ENCODE measurements at places on chromosomes 3 and 15.
A peak's percentile ranks its signal among the peaks of the same experiment; 100 is the strongest.

GRCh38 chr3:56837196-56837955 lies 35.6 kb upstream of the ARHGEF3 start:
- DNase-seq = no peak

DNA sequence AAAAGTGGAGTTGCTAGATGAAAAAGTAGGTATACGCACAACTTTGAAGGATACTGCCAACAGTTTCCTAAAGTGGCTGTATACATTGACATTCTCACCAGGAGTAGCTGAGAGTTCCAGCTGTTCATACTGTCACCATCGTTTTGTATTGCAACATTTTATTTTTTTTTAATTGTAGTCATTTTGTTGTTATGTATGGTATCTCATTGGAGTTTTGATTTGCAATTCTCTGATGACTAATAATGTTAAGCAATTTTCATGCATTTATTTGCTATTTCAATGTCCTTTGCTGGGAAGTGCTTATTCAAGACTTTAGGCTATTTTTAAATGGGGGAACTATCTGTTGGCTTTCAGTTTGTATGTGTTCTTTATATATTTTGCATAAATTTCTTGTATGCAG lies 185.1 kb upstream of the TGFBR2 start:
- no peak for DNase-seq

- DNase-seq = no peak
Observed at GRCh38 chr3:14289590-14290461, 111.2 kb downstream of the LSM3 start.

DNA sequence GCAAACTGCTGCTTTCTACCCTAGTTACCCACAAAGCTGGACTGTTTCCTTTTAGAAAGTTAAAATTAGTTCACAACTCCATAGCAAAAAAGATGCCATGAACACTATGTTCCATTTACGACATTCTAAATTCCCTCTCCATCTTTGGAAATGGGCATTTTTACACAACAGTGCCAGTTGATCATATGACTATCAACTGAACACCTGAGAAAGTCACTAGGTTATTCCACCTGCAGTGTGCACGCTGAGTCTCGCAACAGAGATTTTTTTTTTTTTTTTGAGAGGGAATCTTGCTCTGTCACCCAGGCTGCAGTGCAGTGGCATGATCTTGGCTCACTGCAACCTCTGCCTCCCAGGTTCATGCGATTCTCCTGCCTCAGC lies 120.3 kb downstream of the SNRK start:
- no peak for DNase-seq

DNA sequence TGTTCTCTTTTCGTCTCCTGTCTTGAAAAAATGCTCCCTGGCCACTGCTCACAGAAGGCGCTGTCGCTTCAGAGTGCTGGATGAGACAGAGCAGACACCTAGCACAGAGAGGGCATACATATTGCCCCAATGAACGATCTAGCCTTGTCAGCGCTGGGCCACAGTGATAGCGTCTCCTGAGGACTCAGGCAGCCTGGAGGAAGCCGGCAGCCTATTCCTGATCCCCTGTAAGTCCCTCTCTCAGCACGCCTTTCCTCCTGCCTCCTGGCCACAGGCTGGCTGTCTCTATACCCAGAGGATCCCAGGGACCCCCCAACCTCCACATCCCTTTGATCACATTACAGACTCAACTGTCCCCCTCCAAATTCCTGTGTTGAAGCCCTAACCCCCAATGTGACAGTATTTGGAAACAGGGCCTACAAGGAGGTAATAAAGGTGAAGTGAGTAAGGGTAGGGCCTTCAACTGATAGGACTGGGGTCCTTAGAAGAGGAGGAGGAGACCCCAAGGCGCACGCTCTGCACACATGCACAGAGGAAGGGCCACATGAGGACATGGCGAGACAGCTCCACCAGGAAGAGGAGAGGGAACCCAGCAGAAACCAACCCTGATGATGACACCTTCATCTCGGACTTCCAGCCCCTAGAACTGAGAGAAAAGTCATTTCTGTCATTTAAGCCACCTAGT lies 7.5 kb downstream of the PLA2G4F start:
- no peak for DNase-seq

DNA sequence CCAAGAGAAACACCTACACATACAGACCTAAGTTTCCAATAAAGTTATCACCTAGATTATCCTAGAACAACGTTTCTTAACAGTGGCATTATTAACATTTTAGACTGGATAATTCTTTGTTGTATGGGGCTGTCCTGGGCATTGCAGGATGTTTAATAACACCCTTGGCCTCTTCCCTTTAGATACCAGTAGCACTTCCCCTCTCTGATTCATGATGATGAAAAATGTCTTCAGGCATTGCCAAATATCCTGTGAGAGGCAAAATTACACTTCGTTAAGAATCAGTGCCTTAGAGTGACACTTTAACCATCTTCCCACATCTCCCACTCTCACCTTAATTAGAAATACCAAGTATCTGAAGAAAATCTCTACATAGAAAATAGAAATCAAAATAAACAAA lies 352.6 kb downstream of the CGGBP1 start:
- no peak for DNase-seq

DNA sequence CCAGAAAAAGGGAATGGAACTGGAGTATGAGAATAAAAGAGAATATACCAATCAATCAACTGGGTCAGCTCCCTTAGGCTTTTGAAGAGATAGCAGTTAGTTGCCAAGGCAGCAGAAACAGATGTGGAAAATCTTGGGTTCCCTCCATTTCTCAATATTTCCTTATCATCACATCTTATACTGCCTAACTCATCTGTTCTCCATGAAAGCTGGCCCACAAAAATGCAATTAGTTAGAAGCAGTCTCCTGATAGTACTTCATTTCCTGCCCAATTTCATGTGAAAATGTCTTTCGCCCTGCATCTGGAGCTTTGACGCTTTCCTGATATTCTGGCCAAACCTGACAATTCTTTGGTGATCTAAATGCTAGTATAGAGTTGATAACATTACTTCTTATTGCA lies 30.1 kb upstream of the SPTSSB start:
- no peak for DNase-seq

DNA sequence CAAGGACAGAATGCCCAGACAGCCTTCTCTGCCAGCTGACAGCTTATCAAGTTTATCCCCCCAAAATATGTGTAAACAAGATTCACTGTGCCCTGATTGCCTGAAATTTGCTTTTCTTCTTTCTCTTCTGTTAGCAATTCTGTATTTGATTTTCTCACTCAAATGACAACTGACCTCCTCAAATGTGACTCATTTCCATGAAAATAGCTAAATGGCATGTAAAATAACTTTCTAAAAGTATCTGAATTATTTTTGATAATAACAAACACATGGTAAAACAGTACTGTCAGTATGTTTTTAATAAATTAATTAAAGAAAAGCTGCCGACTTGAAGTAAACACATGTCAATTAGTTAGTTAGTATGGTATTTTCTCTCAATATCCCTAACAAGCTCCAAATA lies 202.3 kb upstream of the STAC start:
- DNase-seq = no peak

- no peak for DNase-seq
Observed at GRCh38 chr3:7964899-7965298, 536.7 kb upstream of the LMCD1 start.

DNA sequence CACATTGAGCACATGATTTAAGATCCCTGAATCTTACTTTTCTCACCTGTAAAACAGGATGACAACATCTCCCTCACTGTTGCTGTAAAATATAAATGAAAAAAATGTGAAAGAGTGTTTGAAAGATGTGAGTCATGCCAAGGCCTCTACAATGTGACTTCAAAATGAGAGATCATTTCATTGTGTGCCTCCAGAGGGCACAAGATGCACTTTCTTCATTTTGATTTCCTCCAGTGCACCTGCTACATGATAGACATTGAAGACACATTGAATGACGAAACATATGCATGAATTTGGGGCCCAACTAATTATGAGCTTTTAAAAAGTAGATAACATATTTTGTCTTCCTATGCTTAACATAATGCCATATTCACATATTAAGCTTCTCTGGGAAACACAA lies 170.3 kb downstream of the MOBP start:
- no peak for DNase-seq

GRCh38 chr15:52254391-52254790 lies 41.2 kb downstream of the MYO5C start:
- DNase-seq = peak; percentile 19

DNA sequence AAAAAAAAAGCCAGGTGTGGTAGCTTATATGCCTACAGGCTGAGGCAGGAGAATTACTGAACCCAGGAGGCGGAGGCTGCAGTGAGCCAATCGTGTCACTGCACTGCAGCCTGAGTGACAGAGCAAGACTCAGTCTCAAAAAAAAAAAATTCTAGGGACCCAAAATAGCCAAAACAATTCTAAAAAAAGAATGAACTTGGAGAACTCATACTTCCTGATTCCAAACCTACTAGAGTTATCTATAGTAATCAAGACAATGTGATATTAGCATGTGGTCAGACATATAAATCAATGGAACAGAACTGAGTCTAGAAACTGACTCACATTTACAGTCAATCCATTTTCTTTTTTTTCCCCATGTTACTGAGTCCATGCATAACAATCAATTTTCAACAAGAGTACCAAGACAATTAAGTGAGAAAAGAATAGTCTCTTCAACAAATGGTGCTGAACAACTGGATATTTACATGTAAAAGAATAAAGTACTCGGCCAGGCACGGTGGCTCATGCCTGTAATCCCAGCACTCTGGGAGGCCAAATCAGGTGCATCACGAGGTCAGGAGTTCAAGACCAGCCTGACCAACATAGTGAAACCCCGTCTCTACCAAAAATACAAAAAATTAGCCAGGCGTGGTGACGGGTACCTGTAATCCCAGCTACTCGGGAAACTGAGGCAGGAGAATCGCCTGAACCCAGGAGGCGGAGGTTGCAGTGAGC lies 11.9 kb downstream of the PRKAR2A start:
- no peak for DNase-seq

DNA sequence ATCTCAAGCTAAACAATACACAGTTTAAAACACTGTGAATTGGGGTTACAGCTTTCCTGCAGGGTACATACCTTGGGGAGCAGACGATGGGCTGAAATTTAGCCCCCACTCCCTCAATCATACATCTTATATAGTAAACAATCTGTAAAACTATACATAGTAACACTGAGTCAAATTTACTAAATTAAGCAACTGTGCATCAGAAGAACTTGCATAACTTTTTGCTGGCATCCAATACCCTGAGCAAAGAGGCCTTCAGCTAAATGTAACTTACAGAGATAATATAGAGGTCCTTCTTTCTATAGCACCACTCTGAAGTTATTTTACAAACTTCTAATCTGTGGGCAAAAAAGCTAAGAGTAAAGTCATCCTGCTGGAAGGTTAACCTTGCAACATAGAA lies 603.6 kb upstream of the TGFBR2 start:
- DNase-seq = no peak

- DNase-seq = no peak
Observed at GRCh38 chr3:100175637-100176280, 61.5 kb upstream of the FILIP1L start.

- no peak for DNase-seq
Observed at GRCh38 chr3:193711964-193712598, 119.1 kb downstream of the OPA1 start.

GRCh38 chr3:33149342-33149741 lies 35.5 kb downstream of the CRTAP start:
- DNase-seq = no peak

DNA sequence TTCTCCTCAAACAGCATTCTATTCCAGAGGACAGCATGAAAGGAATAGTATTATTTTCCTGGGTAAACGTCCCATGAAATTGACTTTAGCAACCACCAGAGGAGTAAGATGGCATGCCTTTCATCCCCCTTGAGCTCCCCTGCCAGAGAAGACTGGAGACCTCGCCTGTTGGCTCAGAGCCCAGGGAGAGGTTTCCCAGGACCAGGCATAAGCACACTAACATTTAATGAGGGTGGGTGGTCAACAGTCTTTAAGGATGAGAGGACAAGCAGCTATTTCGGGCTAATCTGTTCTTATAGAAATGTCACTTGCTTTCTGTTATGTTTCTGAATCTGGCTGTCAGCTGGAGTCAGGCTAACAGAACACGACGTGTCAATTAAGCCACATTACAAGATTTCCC lies 390.5 kb downstream of the GABRG3 start:
- no peak for DNase-seq

DNA sequence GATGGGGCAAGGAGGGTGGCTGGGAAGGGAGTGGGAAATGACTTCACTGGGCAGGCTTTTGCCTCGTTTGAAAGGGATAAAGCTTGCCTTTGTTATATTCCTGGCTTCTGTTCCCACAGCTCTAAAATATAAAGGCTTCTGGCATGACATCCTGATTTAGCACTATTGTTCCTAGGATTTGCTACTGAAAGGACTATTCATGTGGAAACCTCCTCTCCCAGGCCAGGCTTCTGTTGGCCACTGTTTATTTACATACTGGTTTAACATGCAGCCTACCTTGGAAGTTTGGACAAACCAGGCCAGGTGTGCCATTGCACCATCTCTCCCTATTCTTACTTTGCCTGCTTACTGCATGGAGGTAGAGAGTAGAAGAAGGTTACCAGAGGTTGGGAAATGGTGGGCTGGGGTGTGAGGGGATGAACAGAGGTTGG lies 2.4 kb upstream of the LMCD1 start:
- DNase-seq = no peak

GRCh38 chr15:68489421-68489820 lies 57.5 kb upstream of the ITGA11 start:
- no peak for DNase-seq

All from NK-92 treated with Interleukin-12 subunit alpha and Interleukin-12 subunit beta, amount 100 ng/mL, for 24 hours (cell line).